ENCODE measurements at places on chromosomes 7 and 10.

- peak; percentile 98 for DNase-seq
Measured at GRCh38 chr7:40134428-40135316, at the start of the genes MPLKIP and SUGCT. Gene MPLKIP, minus strand, starts transcription at chr7:40134622. Its CDS starts 55 bp downstream, at chr7:40134567. Gene SUGCT, plus strand, starts transcription at chr7:40135005.

GRCh38 chr10:89032141-89032891, 41.7 kb downstream of the FAS start:
- DNase-seq = peak; percentile 17

- peak; percentile 78 for DNase-seq
Measured at GRCh38 chr7:31027161-31027965, 24.7 kb upstream of the ADCYAP1R1 start.

DNA sequence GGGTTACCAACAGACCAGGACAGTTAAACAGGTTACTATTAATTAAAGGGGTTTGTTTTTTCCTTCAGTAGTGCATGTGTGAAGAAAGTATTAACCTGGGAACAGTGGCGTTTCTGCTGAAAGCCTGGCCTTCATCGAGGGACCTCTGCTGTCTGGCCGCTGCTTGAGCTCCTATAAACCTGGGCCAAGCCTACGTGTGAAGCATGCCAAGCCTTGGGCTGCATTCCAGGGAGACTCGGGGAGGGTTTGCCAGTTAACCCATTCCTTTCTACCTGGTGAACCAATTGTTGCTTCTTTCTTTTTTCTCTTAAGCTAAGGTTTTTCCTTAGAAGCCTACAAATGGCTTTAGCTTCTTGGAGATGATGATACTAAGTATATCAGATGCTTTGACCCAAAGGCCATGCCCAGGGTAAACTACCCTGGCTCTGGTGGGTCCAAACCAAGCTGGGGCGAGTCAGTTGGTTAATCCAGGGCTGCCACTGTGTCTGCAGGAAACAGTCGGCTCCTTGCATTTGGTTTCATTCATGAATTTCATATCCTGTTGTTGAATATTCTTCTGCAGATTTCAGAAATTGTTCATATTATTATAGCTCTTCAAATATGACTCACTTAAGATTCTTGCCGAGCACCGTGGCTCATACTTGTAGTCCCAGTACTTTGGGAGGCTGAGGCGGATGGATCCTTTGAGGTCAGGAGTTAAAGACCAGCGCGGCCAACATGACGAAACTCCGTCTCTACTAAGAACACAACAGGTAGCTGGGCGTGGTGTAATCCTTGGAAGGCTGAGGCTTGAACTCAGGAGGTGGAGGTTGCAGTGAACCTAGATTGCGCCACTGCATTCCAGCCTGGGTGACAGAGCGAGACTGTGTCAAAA, 23.8 kb downstream of the PFKP start:
- DNase-seq = peak; percentile 51

GRCh38 chr7:143492043-143492471, 14.4 kb downstream of the TAS2R41 start:
- DNase-seq = no peak

- no peak for DNase-seq
Measured at GRCh38 chr7:157519246-157519645, 182.4 kb downstream of the DNAJB6 start.

- DNase-seq = peak; percentile 35
Measured at GRCh38 chr10:3749011-3749410, 36.0 kb downstream of the KLF6 start.

DNA sequence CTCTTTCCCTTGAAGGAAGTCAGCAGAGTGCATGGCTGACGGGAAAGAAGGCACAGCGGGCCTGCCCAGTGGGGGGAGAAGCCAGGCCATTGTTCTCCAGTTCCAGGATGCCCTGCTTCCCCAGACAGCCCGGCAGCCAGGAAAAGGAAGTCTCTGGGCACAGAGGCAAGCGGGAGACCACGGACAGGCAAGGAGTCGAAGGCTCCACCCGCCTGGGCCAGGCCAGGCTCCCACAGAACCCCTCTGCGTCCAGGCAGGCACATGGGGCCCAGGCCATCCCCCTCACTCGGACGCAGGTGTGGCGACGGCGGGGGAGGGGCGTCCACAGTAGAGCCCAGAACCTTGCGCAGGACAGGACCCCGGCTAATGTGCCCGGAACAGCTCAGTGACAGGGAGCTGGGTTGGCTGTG, 8.7 kb downstream of the GPR146 start:
- DNase-seq = no peak

GRCh38 chr10:132239126-132240031, 52.6 kb downstream of the DPYSL4 start:
- peak; percentile 63 for DNase-seq

GRCh38 chr10:14086596-14086995, 244.1 kb downstream of the FRMD4A start:
- no peak for DNase-seq

GRCh38 chr10:42933448-42934340, 143.2 kb upstream of the RET start:
- peak; percentile 66 for DNase-seq

- peak; percentile 34 for DNase-seq
Measured at GRCh38 chr7:29883462-29884398, 77.4 kb downstream of the WIPF3 start.

GRCh38 chr7:64618785-64619456, 47.0 kb upstream of the ZNF107 start:
- DNase-seq = peak; percentile 50

DNA sequence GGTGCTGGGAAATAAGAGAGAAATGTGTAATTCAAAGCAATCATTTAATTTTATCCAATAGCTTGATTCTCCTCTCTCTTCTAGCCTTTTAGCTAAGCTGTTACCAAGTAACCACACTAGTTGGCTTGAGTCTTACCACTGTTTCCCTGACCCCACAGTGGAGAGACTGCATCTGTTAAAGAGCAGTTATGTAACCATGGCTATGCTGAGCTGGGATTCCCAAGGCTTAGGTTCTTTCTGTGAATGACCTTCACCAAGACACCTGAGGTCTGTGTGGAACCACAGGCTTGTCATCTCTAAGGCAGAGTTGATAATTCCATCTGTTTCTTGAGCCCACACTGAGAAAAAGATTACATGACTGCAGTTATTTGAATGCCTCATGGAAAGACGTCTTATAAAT, 47.7 kb upstream of the ATRNL1 start:
- no peak for DNase-seq

Data from eye (tissue), 1 donor.